ENCODE measurements at places on chromosomes 1 and 21.
A peak's percentile ranks its signal among the peaks of the same experiment; 100 is the strongest.

- DNase-seq, result no peak
Observed at GRCh38 chr1:98939471-98939870, 65.2 kb downstream of the PLPPR5 start.

- DNase-seq, result no peak
Observed at GRCh38 chr1:78599294-78599693, 21.0 kb upstream of the IFI44L start.

DNA sequence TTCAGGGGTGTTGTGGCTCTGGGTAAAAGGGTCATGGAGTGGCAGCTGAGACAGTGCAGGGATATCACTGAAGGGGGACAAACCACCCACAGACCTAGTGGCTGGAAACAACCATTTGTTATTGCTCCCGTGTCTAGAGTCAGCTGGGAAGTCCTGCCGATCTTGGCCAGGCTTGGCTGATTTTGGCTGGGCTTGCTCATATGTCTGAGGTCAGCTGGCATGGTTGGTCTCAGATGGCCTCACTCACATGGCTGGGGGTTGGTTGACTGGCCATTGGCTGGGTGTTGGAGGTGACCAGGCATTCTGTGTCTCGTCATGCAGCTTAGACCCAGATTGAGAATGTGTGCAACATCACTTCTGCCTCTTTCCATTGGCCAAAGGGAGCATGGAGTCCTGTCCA lies 203.8 kb upstream of the POU3F1 start:
- no peak for DNase-seq

DNA sequence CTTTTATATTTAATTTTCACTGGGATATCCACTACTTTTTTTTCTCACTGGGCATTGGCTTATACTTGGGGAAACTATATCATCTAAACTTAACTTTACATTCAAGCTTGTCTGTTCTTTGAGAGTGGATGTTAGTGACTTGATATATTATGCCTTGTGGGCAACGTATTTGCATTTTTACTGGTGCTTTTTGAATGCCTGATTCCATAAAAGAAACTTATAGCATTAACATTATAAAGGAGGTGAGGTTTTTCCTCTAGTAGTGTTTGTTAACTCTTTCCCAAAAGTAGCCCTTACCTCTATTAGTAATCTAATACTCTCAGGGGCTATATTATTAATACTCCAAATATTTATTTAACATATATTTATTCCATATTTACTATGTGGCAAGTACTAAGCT lies 416.5 kb downstream of the PLA2G4A start:
- DNase-seq, result no peak

GRCh38 chr1:107153014-107153413 lies 12.2 kb downstream of the NTNG1 start:
- no peak for DNase-seq

GRCh38 chr1:30762152-30762929 lies 4.8 kb upstream of the LAPTM5 start:
- DNase-seq, result no peak

DNA sequence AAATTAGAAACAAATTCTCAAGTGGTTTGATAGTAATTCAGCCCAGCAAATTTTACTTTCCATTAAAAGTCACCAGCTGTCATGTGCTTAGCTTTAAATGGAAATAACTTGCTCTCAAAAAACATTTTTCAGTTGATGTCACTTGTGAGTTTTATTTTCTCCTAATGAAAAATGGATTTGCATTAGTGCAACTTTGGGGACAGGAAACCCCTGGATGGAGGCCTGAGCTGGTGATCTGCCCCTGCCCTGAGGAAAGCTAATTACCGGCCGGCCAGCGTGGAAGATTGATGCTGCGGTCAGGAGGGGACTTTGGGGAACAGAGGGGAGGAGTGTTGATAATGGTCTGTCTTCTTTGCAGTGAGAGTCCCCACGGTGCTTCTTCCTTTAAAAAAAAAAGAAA lies 66.8 kb upstream of the ANGPTL1 start:
- no peak for DNase-seq

DNA sequence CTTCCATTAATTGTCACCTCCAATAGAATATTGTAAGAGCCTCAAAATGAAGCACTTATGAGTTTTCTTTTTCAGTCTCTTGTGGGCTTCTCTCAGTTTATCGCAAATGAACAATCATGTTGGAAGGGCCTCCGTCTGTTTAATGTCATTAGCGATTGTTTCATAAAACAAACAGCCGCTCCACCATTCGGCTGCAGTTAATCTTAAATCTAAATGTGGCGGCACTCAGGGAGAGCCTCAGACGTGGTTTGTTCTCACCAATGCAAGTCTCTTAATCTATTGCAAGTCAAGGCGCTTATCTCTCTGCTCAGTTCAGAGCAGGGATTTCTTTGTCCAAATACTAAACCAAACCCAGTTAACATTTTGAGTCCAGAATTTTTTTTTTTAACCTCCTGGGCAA lies 34.9 kb upstream of the ESRRG start:
- DNase-seq, result no peak

- no peak for DNase-seq
Observed at GRCh38 chr1:19074902-19075721, 118.6 kb upstream of the IFFO2 start.

- peak; percentile 48 for DNase-seq
Observed at GRCh38 chr1:235739124-235739523, 89.5 kb upstream of the GNG4 start.

DNA sequence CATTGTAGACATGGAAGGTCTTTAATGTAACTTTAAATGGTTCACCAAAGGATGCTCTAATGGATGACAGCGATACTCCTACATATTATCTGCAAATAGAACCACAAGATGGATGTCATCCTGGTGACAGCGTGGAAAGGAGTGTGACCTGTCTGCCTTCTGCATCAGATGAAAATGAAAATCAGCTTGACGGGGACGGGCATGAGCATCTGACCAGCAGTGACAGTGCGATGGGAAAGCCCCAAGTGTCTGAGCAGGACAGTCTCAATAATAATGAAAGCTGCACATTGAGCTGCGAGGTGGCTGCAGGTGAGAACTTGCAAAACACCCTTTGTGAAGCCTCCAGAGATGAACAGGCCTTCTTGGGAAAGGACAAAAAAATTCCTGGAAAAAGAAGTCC lies 25.2 kb downstream of the CNST start:
- DNase-seq, result no peak

DNA sequence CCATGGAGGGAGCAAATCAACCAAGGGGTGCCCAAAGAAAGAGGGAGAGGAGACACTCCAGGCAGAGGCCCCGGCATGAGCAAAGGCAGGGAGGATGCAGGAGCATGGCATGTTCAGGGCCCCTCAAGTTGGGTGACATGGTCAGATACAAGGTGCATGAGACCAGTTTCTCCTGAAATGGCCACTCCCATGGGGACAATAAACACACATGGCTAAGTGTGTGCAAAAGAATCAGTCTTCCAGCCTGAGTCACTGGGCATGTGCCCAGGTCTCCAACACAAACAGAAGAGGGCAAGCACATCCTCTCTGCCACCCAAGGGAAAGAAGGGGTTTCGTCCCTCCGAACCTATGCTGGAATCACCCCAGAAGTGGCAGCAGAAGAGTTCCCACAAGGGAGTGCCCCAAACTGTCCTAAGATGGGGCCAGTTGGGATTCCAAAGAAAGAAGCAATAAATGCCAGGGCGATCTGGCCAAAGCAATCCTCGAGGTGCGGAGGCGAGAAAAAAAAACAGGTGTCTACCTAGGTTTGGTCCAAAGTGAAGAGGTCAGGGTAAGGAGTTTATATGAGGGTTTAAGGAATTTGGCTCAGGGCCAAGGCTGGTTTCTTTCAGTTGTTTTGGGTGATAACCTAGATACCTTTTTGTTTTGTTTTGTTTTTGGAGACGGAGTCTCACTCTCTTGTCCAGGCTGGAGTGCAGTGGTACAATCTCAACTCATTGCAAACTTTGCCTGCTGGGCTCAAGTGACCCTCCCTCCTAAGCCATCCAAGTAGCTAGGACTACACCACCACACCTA lies 13.2 kb downstream of the CASP9 start:
- DNase-seq, result no peak

DNA sequence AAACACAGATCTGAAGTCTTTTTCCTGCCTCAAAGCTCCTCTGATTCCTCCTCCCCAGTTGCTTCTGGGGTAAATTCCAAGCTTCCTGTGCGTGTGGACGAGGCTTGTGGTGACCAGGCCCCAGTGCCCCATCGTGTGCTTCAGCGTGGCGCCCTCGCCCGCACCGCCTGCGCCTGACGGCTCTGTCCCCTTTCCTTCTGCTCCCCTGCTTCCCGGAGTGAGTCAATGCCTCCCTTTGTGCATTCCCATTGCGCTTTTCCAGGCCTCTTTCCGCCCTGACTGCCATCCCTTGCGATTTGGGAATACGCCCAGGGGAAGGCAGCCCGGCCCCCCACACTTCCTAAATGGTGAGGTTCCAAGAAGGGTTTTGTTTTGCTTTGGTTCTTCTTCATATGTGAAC lies 36.3 kb downstream of the FAAP20 start:
- DNase-seq, result no peak

DNA sequence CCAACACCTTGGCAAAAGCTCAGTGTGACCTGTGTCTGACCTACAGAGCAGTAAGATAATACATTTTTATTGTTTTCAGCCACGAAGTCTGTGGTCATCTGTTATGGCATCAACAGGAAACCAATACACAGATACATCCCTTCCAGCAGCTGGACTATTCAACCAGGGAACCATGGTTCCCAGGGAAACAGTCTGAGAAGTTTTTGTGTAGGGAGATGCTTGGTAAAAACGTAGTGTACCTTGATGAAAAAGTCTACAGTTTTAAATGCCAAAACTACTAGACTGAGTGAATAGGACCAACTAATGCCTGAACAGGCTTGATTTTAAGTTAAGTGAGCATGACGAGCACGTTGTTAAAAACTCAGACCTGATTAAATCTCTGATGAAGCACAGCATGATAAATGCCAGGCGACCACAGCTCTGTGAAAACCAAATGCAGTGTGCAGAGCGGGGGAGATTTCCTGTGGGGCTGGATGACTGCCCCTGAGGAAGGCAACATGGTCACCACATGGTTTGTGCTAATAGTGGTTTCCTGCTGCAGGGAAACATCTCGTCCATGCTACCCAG lies 228.9 kb downstream of the TNR start:
- peak; percentile 89 for DNase-seq

- no peak for DNase-seq
Observed at GRCh38 chr1:229132706-229133105, 138.2 kb upstream of the RAB4A start.

DNA sequence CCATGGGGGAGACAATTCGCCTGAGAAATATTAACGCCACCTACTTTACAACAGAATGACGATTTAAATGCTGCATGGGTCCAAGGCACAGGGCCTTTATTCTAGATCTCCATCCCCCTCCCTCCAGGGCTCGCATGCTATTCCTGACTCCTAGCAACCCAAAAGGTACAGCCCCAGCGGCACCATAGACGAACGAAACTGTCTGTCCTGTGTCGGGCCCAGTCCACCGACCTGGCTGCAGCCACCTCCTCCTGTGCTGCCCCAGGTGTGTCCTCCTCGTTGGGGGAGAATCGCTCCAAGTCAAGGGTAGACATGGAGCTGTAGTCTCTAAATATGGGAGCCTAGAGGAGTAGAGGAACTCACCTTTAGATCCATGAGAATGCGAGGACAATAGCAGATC lies 196.5 kb downstream of the TOMM20 start:
- DNase-seq, result no peak

DNA sequence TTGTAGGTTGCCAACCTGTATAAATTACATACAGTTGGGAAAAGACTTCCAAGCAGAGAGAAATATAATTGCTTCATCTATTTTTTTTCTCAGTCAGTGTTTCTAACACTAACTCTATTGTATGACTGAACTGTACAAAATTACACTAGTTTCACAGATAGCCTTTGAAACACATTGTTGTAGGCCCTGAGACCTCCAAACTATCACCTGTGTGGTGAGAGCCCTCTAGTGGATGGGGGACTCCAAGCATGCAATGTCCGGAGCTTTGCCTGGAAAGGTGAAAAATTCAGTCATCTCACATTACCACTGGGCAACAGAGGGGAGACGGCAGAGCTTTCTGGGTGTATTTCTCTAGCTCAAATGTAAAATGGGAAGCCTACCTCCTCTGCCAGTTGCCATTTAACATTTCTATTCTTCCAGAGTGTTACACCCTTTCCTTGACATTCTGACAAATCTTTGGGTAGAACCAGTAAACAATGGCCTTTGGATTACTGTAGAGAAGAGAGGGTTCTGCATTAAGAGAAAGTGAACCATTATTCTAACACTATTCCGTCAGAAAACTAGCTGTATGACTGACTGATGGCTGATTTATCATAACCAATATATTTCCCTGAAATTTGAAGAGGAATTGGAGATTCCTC lies 212.2 kb downstream of the LYPLAL1 start:
- DNase-seq, result peak; percentile 40

- no peak for DNase-seq
Observed at GRCh38 chr1:15388201-15388880, 21.3 kb upstream of the EFHD2 start.

- peak; percentile 97 for DNase-seq
Observed at GRCh38 chr1:108746382-108747170, at the start of gene STXBP3. Gene STXBP3, plus strand, starts transcription at chr1:108746674. Its CDS starts 64 bp downstream, at chr1:108746738.

DNA sequence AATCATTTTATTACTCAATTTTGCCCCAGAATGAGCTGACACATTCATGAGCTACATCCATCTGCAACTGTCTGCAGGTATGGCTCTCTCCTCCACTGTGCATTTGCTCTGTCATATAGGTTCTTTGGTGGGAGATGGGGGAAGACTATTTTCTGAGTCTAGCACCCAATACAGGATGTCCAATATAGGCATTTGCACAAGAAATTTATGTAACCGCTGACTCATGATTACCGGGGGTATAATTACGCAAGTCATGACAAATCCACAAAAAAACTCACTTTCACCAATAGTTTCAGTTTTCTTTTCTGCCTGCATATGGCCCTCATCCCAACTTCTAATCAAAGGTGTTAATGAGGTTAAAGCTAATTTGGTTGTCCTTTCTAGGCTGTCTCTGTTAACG lies 17.5 kb upstream of the VSIG8 start:
- DNase-seq, result no peak

GRCh38 chr1:11838349-11839272 lies 9.0 kb downstream of the NPPA start:
- peak; percentile 67 for DNase-seq

GRCh38 chr1:58896246-58897183 lies 112.7 kb upstream of the JUN start:
- no peak for DNase-seq

- no peak for DNase-seq
Observed at GRCh38 chr1:45998020-45998617, 134.3 kb downstream of the PIK3R3 start.

GRCh38 chr1:83900524-83900923 lies 98.4 kb downstream of the TTLL7 start:
- no peak for DNase-seq

DNA sequence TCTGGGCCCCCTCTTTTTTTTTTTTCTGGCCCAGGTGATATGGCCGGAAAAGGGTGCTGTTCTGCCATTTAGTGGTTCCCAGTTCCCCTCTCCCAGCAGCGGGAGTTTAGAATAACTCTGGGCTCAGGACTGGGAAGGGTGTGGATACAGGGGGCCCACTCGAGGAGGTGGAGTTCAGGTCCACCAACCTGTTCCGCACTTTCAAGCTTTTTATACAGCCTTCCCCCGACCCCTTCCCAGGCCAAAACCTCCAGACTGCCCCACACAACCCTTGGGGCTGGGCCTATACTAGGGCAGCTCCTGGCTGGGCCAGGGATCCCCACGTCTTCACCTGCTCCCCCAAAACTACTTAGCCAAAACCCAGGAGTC lies 402 bp downstream of the PLEKHG5 start:
- no peak for DNase-seq

Measured in kidney capillary endothelial cell (primary cell).